ENCODE measurements at places on chromosomes 3 and 15.

- DNase-seq: no peak
Measured at GRCh38 chr3:179719048-179719734, 66.4 kb downstream of the USP13 start.

DNA sequence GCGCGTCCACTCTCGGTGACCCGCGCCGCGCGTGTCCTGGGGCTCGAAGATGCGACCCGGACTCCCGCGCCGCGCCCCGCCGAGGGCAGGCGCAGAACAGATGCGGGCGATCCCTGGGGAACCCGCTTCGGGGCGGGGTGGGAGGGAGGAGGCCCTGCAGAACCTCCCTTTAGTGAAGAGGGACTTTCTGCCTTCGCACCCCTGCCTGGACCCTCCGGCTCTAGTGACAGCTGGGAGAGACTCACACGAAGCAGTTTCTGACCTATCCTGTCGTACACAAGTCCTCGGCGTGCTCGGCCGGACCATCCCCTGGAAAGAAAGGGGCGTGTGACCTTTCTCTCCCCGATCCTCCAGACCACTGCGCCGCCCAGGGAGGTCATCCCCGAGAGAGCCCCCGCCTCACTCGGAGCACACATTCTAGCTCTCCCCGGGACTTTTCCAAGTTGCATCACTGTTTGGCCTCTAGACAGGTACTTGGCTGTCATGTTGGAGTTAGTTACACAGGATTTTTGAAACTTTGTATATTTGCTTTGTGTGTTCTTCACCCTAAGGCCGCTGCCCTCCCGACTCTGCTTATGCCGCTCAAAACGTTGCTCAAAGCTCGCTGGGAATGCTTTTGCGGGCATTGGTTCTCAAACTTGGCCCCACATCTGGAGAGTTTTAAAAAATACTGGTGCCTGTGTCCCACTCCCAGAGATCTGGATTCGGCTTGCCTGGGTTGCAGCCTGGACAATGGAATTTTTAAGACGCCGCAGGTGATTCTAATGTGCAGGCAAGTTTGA, 582 bp downstream of the CGNL1 start:
- DNase-seq: no peak

DNA sequence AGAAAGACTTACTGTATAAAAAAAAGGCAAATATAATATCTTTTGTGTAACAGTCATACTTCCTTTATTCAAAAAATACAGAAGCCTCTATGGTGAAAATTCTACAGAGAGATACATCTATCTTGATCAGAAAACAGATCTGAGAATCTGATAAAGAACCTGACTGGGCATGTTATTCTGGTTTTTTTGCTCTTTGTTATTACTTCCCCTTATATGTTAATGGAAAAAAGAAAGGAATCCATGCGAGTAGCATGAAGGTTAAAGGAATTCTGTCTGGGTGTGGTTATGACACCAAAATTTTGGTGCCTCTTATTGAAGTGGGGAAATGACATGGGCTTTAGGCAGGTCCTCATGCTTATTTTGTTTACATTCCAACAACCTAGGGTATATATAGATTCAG, 81.7 kb downstream of the BCHE start:
- DNase-seq: no peak

GRCh38 chr15:40255033-40255432, 16.2 kb downstream of the PAK6 start:
- DNase-seq: no peak

DNA sequence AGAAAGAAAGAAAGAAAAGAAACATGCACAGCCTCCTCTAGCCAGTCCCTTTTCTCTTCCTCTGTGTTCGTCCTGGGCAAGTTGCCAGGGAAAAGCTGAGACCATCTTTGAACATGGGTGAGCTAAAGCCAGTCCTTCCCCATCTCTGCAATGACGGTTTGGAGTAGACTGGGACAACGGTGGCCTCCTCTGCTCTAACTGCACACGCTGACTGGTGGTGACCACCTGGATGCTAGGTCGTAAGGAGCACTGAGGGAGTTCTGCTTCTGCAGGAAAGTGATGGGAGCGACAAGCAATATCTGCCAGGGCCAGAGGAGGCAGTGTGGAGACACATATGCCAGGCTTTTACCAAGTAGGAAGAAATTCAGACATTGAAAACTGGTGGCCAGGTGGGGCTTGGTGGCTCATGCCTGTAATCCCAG, 111.7 kb downstream of the NUP210 start:
- no peak for DNase-seq

DNA sequence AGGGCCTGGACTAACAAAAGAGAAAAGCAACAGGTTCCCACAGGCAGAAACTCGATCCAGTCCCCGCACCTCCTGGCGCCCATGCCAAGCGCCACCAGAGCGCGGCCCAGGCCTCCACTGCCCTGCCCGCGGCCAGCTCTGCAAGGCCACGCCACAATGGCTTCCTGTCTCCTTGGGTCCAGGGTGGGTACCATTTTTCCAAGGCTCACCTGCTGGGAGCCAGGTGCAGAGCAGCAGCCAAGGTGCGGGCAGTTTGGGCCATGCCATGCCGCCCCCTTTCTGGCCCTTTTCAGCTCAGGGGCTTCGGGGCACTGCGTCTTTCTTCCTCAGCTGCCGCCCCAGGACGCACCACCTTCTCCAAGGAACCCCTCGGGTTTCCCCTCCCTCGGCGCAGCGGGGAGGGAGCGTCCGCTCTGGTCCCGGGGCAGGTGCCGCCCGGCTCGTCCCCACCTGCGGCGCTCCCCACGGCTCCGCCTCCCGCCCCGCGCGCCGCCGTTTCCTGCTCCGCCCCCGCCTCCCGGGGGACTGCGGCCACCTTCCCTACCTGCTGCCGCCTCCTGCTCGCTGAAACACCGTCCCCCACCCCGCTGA, at the start of gene ILDR1:
TSS of gene ILDR1 (minus strand) at position 437 of the 591 bp plus-strand sequence. CDS start at position 267, 170 bp downstream.
- peak; percentile 80 for DNase-seq

DNA sequence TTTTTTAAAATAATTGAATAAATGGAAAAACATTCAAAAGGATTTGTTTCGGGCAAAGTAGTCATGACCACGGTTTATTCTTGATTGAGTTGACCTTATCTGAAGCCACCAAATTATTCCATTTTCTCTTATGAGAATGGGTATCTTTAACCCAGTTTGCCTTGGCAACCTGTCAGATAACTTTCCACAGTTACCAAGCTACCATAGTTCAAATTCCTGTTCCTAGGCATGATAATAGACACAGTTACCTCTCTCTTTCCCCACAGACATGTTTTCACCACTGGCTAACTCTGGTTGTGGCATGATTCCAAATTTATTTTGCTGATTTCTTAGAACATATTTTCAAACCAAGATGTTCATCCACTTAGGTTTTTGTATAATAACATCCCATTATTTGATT, 84.9 kb downstream of the NECTIN3 start:
- DNase-seq: no peak

GRCh38 chr3:114453361-114453780, 159.5 kb downstream of the TIGIT start:
- no peak for DNase-seq

GRCh38 chr15:88126695-88127431, 129.7 kb downstream of the NTRK3 start:
- DNase-seq: no peak

DNA sequence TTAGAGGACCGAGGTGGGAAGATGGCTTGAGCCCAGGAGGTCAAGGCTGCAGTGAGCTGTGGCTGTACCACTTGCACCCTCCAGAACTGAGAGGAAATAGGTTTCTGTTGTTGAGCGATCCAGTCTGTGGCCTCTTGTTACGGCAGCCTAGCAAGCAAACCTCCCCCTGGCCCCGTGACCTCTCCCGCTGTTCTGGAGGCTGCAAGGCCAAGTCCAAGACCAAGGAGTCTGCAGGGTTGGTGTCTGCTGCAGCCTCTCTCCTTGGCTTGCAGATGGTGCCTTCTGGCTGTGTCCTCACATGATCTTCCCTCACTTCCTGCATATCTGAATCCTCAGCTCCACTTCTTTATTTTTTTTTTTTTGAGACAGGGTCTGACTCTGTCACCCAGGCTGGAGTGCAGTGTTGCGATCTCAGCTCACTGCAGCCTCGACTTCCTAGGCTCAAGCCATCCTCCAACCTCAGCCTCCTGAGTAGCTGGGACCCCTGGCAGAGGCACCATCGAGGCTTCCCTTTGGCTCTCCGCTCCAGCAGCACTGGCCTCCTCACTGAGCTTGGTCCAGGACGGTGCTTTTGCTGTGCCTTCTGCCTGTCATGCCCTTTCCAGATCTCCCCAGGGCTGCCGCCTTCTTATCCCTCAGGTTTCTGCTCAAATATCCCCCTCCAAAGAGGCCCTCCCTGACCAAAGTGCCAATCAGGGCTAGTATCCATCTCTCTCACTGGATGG, 18.0 kb upstream of the PLXND1 start:
- no peak for DNase-seq

- no peak for DNase-seq
Measured at GRCh38 chr3:40780925-40781406, 256.2 kb downstream of the ZNF621 start.

DNA sequence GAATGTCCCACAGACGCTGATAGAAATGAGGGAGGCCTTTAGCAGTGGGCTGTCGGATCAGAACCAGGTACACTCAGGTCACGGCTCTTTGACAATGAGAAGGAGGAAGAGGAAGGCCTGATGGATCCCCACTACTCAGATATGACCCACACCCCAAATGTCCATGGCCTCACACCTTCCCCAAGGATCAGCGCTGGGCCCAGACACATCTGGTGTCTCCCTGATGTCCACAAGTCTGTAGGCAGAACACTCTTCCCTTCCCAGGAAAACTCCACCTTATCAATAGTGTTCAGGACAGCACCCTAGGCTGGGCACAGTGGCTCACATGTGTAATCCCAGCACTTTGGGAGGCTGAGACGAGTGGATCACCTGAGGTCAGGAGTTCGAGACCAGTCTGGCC, 33.3 kb upstream of the SFMBT1 start:
- no peak for DNase-seq

GRCh38 chr15:68399096-68400065, 32.6 kb downstream of the ITGA11 start:
- DNase-seq: no peak

GRCh38 chr3:131151-131888, 65.2 kb upstream of the CHL1 start:
- DNase-seq: no peak

DNA sequence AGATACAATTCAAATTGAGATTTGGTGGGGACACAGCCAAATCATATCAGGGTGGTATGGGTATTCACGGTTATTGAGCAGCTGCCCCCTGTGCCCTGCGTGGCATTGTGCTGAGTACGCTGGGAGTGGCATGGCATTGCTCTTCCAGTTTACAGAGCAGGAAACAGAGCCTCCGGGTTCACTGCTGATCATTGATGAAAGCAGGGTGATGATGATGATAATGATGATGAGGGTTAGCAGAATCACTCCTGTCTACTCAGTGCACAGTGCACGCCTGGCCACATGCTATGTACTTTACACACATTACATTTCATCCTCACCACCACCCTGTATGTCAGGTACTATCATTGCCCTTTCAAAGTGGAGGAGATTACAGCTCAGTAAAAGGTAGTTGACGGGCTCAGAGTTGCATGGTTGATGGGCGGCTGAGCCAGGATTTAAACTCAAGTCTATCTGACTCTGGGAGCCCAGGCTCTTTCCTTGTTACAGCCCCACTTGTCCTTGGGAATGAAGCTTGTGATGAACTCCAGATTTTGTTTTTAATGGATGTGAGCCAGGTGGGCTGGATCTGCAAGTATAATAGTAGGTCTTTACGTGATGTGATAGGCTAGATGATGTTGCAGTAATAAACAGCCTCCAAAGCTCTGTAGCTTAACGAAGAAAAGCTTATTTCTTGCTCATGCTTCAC, 87.6 kb upstream of the MYZAP start:
- no peak for DNase-seq

- DNase-seq: no peak
Measured at GRCh38 chr3:187951452-187952190, 202.3 kb upstream of the LPP start.

GRCh38 chr3:69411346-69411745, 25.5 kb upstream of the FRMD4B start:
- DNase-seq: no peak

DNA sequence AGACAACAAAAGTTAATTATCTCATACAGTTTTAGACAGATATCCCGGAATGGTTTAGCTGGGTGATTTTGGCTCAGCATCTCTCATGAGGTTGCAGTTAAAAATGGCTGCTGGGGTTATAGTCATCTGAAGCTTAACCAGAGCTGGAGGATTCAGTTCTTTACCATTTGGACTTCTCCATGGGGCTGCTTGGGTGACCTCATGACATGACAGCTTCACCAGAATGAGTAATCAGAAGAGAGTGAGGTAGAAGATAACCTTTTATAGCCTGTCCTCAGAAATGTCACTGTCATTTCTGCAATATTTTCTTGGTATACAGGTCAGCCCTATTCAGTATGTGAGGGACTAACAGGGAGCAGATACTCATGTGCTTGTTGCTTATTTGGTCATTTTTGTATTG, 30.9 kb downstream of the TFG start:
- no peak for DNase-seq

DNA sequence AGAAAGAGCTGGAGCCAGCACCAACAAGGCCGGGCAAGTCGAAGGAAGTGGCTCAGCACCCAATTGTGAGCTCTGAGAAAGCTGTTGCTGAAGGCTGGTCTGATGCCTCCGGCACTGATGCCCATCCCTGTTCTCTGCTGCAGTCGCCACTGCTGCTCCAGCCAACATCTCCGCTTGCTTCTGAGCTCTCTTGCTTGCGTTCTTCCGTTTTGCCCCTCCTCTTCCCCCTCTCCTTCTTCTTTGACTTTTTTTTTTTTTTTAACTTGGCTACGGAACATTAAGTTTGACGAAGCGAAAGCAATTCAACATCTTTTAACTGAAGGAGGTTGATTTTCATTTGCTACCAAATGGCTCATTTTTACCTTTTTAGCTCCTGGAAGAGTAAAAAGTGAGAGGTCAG, 442.9 kb downstream of the MCTP2 start:
- no peak for DNase-seq

DNA sequence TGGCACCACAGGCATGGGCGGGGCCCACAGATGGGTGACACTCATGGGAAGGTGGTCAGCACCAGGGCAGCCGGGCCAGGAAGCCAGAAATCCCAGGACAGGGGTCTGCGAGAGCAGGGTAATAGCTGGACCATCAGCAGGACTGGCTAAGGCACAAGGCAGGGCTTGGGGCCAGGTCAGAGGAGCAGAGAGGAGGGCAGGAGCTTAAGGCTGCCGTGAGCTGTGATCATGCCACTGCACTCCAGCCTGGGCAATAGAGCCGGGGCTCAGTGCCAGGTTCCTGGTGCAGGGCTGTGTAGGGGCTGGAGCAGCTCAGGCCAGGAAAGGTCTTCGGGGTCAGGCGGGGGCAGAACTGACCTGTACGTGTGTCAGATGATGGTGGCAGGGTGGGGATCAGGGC, 64.2 kb upstream of the LINGO1 start:
- DNase-seq: no peak

DNA sequence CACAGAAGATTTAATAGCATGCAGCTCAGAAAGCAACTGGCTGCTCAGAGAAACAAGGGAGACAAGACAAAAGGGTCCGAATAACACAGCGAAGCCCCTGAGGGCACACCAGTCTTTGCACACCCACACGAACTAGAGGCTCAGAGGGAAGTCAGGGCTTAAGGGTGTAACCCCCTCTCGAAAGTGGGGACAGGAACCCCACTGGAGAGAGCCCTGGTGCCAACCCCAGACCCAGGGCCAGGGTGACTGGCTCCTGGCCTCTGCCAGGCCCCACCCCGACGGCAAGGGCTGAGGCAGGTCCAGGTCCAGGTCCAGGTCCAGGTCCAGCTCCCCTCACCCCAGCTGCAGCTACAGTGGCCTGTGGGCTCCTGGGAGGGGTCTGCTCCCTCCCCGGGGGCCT, 10.5 kb upstream of the PRR23E start:
- no peak for DNase-seq

GRCh38 chr3:42351207-42351606, 59.2 kb downstream of the LYZL4 start:
- no peak for DNase-seq
